ENCODE measurements at places on chromosomes 6 and 20. TPM values are rescaled to one million over a fixed set of nuclear protein-coding genes. Genes with fewer than 3 reads are reported as not detected.

Gene XKR7
- not detected for total RNA-seq

Gene MATN4
- total RNA-seq: 0.05 TPM

Gene SPATS1
- not detected for total RNA-seq

Gene TNNC2
- total RNA-seq: not detected

Gene CYP39A1
- total RNA-seq: 2.4 TPM

Gene CALHM5
- 0.07 TPM for total RNA-seq

Gene MAS1
- total RNA-seq: not detected

All from airway epithelial cell (primary cell).